Stimulated activated CD4-positive, alpha-beta T cell treated with anti-CD3 and anti-CD28 coated beads, Interleukin-1b, Interleukin-23, amount 100 ng/mL, for 1 hour (primary cell): ENCODE measurements at places on chromosomes 3 and 15.

DNA sequence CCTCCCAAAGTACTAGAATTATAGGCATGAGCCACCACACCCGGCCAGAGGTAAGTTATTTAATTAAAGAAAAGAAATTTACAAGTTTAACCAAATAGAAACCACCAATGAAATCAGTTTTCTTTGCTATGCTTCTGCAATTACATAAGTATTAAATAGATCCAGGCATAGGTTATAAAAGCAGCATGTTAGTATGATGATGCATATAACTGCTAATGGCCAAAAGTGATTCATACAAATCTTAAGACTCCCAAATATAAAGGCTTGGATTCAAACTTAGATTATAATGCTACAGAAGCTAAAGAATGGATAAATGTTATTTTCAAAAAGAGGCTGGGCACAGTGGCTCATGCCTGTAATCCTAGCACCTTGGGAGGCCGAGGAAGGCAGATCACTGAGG, 32.8 kb upstream of the HDC start:
- DNase-seq: no peak

DNA sequence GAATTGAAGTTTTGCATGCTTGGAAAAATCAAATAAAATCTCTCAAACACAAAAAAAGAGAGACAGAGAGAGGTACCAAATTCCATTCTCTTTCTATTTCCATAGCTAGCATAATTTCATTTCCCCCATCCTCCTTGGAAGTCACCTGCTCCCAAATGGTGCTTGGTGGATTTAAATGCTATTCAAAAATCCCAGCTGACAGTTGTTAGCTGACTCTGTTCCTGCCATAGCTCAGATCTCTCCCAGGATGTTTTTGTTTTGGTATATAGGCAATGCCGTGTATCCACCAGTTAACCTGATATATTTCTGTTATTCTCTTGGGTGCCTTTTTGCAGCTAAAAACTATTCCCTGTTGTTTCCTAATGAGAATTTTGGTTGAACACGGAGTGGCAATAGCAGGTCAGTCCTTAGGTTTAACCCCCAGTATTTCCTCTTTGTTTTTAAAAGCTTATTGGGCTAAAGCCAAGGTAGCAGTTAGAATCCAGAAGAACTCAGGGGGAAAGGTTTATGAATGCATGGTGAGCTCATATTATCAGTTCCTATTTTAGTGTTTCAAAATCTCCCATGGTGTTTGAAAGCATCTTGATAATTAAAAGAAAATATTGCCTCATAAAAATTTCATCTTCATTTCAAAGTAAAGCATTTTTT, 240.0 kb upstream of the GBE1 start:
- DNase-seq: no peak

DNA sequence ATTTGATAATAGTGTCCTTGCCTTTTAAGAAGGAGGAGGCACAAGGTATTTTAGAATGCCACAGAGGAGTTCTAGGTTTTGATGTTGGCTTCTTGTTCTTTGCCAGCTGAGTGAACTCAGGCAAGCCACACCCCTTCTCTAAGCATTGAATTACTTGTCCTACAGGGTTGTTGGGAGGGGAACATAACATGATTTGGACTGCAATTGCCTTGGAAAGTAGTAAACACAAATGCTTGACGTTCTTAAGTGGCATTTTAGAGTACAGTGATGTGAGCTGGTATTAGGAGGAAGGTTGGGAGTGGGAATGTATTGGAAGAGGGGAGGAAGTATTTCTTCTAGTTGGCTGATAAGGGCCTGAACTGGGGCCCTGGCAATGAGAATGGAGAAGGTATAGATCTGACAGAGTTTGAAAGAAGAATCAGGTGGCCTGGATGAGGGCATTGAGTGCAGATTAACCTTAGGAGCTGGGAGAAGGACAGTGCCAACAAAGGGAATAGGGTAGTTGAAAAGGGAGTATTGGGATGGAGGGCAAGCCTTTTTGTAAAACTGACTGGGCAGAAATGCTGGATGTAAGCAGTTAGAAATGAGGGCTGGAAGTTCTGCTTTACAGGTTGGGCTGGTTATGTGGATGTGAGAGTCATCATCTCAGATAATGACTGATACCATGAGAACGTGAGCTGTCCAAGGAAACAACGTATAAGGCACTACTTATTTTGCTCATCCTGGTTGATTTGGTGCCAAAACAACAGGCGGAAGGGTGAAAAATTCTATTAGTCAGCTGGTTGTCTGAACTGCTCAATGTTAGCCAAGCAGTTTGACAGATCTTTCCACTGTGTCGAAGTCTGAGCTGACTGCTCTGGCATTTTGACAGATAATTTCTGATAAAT, 16.7 kb downstream of the KAT2B start:
- no peak for DNase-seq

- DNase-seq: no peak
Observed at GRCh38 chr15:81303244-81304225, 20.4 kb downstream of the STARD5 start.

GRCh38 chr15:84391191-84391590, 155.6 kb downstream of the GOLGA6L4 start:
- no peak for DNase-seq

DNA sequence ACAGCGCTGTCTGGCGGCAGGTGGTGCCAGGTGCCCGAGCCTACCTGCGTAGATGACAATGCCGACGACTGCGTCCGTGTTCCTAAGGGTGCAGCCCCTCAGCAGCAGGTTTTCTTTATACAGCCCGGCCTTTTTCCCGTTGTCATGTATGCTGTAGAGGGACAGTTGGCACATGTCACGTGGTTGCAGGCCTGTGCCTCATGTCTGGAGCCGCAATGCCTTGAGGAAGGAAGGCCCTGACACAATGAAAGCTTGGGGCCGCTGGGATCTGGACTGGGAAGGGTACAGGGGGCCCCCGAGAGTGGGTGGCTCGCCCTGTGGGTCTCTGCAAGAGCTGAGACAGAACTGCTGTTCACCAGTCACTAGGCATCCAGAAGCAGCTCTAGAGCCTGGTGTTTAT, 136.0 kb downstream of the ATP10A start:
- no peak for DNase-seq

GRCh38 chr3:134883697-134884385, 88.8 kb downstream of the EPHB1 start:
- DNase-seq: no peak

GRCh38 chr3:71817262-71817661, 32.3 kb upstream of the PROK2 start:
- DNase-seq: no peak

DNA sequence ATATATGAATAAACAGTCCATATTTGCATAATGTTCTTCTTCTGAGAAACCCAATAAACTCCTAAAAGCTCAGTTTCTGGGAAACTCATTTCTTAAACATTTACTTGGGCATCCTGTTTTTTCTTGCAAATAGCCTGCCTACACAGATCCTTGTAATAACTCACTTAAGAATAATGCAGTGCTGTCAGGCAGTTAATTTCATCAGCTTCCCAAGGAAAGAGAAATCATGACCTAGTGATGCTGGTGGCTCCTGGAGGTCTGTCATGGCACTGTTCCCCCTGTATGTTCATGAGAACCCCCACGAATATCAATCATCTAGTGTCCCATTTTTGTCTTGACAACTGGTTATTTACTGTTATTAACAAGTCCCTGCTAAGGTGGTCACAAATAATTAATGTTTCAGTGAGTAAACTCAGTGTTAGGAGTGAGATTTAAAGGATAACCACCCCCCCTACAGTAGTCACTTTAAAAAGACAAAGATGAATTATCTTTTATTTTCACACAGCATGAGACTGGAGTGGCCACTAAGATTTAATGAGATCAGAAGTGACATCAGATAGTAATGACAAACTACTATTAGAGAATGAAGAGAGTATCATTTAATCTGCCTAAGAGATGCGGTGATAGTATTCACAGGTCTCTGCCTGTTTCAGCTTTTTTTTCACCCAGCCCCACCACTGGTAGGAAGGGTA, 279.5 kb upstream of the NECTIN3 start:
- no peak for DNase-seq

DNA sequence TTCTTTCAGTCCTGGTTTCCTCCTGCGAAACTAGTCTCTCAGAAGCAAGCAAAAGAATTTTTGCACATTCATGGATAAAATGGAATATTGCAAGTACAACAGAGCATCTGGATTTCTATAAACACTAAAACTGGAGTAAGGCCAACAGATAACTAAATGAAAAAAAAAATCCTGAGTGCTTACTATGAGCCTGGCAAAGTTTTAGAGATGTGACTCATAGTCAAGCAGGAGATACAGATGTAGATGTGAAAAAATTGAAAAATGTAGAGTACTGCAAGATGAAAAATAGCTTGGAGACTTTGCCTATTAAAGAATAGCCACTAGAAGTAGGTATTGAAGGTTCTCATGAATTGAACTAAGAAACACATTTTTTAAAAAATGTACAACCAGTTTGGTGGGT, 397.4 kb downstream of the OTOL1 start:
- DNase-seq: no peak

DNA sequence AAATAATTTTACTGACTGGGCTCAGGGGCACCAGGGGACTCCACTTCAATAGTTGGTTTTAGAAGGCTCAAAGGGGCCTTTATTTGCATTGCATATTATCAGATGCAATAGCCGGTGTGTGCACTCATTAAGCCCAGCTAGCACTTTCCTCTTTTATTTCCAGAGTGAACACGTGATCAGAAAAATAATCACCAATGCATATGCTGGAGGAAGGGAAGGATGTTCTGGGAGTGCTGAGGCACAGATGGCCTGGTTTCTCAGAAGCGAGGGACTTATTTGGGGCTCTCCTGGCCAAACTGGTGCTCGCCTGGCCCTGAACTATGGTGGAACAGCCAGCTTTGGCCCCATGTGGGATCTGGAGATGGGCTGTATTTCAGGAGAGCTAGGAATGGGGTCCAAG, 60.4 kb upstream of the SEC13 start:
- no peak for DNase-seq

- DNase-seq: no peak
Observed at GRCh38 chr3:123459862-123460261, 11.0 kb upstream of the ADCY5 start.

GRCh38 chr15:40280260-40281056, 2.4 kb downstream of the ANKRD63 start:
- no peak for DNase-seq

DNA sequence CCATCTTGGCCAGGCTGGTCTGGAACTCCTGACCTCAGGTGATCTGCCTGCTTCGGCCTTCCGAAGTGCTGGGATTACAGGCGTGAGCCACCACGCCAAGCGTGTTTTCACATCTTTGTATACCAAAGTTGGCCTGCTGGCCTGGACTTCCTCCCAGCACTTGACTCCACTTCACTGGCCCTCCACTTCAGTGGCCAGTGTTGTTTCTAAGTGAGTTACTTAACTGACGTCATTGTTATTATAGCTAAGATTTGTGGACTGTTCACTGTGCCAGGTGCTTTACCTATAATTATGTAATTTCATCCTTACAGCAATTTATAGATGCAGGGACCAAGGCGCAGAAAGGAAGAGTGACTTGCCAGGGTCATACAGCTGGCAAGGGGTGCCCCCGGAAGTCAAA, 52.0 kb downstream of the HRH1 start:
- no peak for DNase-seq

DNA sequence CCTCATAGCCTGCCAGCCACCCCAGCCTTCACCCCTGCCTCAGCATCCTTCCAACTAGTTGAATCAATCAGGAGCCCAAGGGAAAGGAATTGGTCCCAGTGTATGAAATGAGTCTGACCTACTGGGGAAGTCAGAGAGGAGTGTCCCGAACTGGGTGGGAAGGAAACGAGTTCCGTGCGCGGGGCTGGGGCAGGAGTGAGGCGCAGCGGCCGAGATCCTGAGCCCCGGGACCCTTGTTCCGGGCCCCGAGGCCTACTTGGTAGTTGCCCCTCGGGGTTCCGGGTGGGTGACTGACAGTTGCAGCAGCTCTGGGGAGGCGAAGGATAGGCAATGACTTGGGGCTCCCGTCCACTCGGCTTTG, 1.1 kb upstream of the PLCL2 start:
- no peak for DNase-seq

DNA sequence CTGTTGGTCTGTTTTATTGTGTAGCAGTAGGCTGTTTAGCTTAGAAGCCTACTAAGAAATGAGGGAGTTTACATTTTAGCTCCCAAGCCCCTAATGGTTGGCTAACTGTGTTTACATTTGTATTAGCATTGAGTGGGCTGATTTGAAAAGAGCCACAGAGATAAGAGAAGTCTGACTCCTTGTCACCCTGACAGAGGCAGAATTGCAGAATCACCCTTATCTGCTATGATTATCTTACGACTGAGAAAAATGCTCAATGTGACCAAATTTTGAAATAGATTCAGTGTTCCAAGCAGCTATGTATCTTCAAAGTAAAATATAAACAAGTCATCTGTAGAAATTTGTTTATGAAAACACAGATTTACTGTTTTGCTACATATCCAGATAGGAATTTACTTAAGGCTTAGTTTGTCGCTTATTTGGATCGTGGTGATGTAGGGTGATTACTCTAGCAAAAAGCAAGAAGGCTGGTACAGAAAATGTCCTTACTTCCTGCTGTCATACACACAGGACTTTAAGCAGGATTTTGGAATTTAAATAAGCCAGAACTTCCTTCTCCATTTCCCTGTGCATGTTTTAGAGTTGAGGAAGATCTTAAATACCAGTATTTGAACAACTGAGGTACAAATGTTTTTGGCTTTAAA, 19.0 kb downstream of the SEMA6D start:
- DNase-seq: no peak
